ENCODE measurements at places on chromosomes 12 and 14.

GRCh38 chr12:109717390-109718357 is 4.0 kb downstream of the FAM222A start:
- DNase-seq, result no peak

- DNase-seq, result peak; percentile 67
Observed at GRCh38 chr14:70692210-70692609, 50.5 kb downstream of the TTC9 start.

- no peak for DNase-seq
Observed at GRCh38 chr14:64929014-64929359, 13.6 kb downstream of the GPX2 start.

DNA sequence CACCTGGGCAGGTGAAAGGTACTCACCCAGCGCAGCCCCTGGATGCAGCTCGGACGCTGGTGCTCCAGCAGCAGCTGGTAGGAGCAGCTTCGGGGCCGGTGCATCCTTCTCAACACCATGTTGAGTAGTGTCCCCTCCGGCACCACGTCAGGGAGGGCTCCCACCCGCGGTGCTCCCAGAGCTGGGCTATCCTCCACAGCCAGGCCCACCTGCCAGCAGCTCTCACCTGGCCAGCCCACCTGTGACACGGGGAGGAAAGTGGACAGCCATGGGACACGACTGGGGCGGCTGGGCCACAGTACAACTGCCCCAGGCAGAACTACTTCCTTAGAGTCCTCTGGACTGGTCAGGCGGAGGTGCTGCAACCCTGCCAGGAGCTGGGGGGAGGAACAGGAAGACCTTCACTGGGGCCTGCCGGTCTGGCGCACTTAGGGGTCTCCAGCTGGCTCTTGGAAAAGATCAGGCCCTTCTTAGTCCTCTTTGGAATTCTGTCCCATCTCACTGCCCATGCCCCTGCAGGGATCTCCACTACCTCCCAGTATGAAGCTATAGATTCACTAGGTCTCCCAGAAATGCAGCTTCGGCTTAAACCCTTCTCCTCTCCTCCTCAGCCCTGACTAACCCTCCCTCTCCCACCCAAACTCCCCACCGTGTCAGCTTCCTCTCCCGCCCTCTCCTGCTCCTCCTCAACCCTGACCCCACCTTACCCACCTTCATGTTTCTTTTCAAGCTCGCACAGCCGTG is 668 bp downstream of the RAPGEF3 start:
- DNase-seq, result peak; percentile 53

GRCh38 chr12:104163631-104164030 is 25.6 kb upstream of the NFYB start:
- no peak for DNase-seq

DNA sequence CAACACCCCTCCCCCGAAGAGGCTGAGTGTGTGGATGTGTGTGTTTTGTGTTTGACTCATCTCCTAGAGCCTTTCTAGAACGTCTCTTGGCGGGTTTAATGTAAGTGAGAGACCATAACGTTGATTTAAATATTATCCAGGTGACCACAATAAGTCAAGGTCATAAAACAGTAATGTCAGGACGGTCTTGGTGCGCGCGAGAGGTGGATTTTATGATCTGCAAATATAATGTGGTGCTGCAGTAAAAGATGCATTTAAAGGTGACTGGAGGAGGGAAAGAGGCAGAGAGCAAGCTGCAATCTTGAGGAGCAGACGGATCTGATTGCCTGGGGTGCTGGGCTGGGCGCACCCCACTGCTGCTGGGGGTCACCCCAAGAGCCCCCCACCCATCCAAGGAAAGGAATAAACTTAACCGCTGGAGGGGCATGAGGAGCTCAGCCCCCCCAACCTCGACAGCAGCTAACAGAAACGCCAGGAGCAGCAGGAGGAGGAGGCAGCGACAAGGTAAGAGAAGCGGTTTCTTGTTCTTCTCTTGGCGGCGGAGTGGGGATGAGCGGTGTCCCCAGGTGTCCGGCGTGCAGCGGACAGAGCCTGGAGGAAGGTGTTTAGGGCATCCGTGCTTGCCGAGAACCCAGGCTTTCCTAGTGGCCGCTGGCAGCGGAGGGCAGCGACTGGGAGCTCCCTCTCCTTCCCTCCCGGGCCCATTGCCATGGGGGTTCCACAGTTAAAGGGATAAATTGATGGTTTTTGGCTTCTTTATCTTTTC is 5.5 kb downstream of the HOXC10 start:
- DNase-seq, result no peak
